CD8-positive, alpha-beta T cell (primary cell): ENCODE measurements at places on chromosomes 7 and 10.

DNA sequence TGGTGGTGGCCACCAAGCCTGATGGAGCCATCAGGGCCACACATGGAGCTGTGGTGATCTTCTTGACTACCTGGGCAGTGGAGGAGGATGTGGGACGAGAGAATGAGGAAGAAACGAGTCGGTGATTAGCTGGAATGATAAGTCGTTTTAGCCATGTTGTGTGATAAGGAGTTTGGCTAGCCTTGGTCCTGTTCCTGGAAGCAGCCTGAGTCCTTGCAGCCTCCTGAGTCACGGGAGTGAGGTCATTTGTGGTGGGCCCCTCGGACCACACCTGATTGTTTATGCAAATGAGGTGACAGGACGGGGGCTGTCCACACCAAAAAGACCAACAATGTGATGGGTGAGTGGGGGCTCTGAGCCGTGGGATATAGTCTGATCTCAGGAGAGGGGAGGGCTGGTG lies 554.4 kb downstream of the PTPRN2 start:
- DNase-seq = no peak

DNA sequence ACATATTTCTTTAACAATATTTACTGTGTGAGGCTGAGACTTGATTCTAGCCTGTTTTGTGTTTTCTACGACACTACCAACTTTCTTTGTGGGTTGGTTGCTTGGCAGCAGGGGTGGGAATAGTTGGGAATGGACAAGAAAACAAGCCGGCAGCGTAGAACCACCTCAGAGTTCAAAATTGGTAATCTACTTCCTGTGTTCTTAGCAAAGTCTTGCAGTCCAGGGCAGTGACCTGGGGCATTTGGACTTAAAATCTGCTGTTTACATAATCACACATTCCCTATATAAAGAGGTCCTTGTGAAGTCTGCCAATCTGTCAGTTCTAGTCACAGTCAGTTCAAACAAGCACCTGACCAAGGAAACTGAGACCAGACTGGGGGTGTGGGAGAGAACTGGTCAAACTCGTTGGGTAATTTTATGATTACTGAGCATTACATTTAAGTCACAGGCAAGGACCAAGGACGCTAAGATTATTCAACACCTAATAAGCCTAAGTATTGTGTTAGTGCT lies 167.9 kb downstream of the CPEB3 start:
- DNase-seq = no peak

DNA sequence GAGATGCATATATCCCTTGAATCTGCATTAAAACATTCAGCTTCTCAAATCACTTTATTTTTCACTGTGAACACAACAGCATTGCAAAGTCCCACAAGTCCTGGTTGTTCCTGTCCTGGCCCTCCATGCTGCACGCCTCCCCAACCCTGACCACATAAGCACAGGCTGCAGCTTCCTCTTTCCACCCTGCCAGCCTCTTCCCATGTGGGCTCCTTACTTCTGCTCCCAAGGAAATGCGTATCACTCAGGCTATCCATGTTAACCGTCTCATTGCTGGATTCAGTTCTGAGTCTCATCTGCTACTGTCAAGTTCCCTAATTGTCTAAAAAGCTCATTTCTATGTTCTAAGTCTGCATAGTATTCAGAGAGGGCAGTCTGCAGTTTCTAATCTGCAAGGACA lies 89.7 kb upstream of the ZPBP start:
- no peak for DNase-seq

- DNase-seq = no peak
Measured at GRCh38 chr7:158020706-158021095, 566.9 kb downstream of the PTPRN2 start.

GRCh38 chr10:122154545-122155366 lies 116.3 kb upstream of the BTBD16 start:
- no peak for DNase-seq
